ENCODE measurements at places on chromosomes 7 and 10. TPM values are rescaled to one million over a fixed set of nuclear protein-coding genes. Genes with fewer than 3 reads are reported as not detected.

EBF3 gene
- 1.8 TPM for polyA plus RNA-seq

SDK1 gene
- 3.2 TPM for polyA plus RNA-seq

GPR15LG gene
- not detected for polyA plus RNA-seq

DYNC1I1 gene
- polyA plus RNA-seq: 4.8 TPM

ACHE gene
- polyA plus RNA-seq: 0.73 TPM

ANKMY2 gene
- polyA plus RNA-seq: 12.9 TPM

HOXA7 gene
- polyA plus RNA-seq: 10.8 TPM

TSPAN14 gene
- 29.5 TPM for polyA plus RNA-seq

CCL24 gene
- polyA plus RNA-seq: 1.0 TPM

VSTM4 gene
- polyA plus RNA-seq: 18.2 TPM

EPO gene
- 0.06 TPM for polyA plus RNA-seq

CFAP58 gene
- polyA plus RNA-seq: not detected

LBX1 gene
- not detected for polyA plus RNA-seq

R3HCC1L gene
- 5.1 TPM for polyA plus RNA-seq

CC2D2B gene
- polyA plus RNA-seq: 1.5 TPM

GNGT1 gene
- polyA plus RNA-seq: not detected

HPS1 gene
- 35.8 TPM for polyA plus RNA-seq

NOS3 gene
- 36.9 TPM for polyA plus RNA-seq

GTPBP10 gene
- 8.3 TPM for polyA plus RNA-seq

COBL gene
- polyA plus RNA-seq: 8.0 TPM

FKBP6 gene
- polyA plus RNA-seq: not detected

NPFFR1 gene
- polyA plus RNA-seq: 0.11 TPM

TMEM178B gene
- polyA plus RNA-seq: 0.18 TPM

CYP3A4 gene
- 1.3 TPM for polyA plus RNA-seq

GPR22 gene
- polyA plus RNA-seq: not detected

C7orf57 gene
- not detected for polyA plus RNA-seq

SPDYE9 gene
- polyA plus RNA-seq: not detected

CRTAC1 gene
- polyA plus RNA-seq: 2.9 TPM

A1CF gene
- 2.3 TPM for polyA plus RNA-seq

AGR2 gene
- 119 TPM for polyA plus RNA-seq

ASB10 gene
- polyA plus RNA-seq: not detected

TLL2 gene
- polyA plus RNA-seq: not detected

OR2A12 gene
- not detected for polyA plus RNA-seq

Measured in adipose tissue (tissue), 3 donors.